Psoas muscle (tissue), 8 donors: ENCODE measurements at places on chromosomes 12 and 14. TPM values are rescaled to one million over a fixed set of nuclear protein-coding genes. Genes with fewer than 3 reads are reported as not detected.

Gene NUP37
- 14.9 TPM for total RNA-seq

Gene FRMD6
- 5.5 TPM for total RNA-seq

Gene SMCO2
- not detected for total RNA-seq

Gene DLK1
- 12.1 TPM for total RNA-seq

Gene DYRK2
- 46.4 TPM for total RNA-seq

Gene NEUROD4
- not detected for total RNA-seq

Gene APOF
- total RNA-seq = not detected

Gene HOXC12
- not detected for total RNA-seq
